Activated CD8-positive, alpha-beta memory T cell treated with anti-CD3 and anti-CD28 coated beads for 24 hours (primary cell): ENCODE measurements at places on chromosomes 12 and 14.

- DNase-seq, result no peak
These were observed 214.2 kb upstream of the KRR1 start for GRCh38 chr12:75725521-75726111.

GRCh38 chr14:101232340-101233020 is 328.8 kb upstream of the DIO3 start:
- DNase-seq, result peak; percentile 46

- DNase-seq, result no peak
These were observed 52.8 kb upstream of the SLC2A13 start for GRCh38 chr12:40158592-40159111.

GRCh38 chr12:76144245-76144549 is 59.7 kb upstream of the NAP1L1 start:
- DNase-seq, result no peak

DNA sequence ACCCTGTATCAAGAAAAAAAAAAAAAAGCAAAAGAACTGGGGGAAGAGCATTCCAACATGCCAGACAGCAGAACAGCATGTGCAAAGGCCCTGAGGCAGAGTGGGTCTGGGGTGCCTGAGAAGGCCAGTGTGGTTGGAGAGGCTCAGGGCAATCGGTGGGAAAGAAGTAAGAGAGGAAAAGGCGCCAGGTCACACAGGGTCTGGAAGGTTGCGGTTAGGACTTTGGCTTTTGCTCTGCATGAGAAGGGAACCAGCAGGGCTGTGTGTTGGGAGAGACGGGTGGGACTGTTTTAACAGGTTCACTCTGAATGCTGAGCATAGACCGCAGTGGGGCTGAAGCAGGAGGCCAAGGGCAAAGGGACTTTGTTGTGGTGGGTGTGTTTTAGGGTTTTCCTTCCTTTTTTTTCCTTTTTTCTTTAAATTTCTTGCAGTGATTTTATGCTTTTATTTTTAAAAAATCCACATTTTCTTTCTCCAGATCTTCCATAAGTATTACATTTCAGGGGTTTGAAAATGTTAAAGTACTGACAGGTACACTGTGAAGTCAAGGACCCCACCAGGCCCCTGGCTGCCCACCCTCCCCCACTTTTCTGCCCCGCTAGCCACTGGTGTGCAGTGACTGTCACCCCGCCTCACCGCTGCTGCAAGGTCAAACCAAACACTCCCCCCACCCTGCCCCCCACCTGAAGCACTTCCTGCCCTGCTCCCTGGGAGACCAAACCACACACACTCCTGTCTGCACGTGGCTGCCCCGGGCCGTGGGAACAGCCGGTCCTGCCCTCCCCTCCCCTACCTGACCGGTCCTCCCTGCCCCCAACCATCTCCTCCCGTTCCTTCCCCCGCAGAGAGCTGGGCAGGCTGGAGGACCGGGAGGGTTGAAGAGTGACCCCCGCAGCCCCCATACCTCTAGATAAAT is 30.0 kb downstream of the DTX1 start:
- DNase-seq, result peak; percentile 67

- no peak for DNase-seq
These were observed 62.9 kb upstream of the PSMA6 start for GRCh38 chr14:35229084-35229791.

- no peak for DNase-seq
These were observed 11.1 kb upstream of the NEMF start for GRCh38 chr14:49863487-49864281.

DNA sequence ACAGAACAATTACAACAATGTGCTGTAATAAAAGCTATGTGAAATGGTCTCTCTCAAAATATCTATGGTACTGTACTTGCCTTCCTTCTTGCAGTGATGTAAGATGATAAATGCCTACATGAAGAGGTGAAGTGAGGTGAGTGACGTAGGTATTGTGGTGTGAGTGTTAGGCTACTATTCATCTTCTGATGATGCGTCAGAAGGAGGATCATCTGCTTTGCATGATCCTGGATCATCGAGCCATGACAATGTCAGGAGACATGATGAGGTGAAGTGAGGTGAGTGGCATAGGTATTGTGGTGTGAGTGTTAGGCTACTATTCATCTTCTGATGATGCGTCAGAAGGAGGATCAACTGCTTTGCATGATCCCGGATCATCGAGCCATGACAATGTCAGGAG is 105.8 kb downstream of the KCNC2 start:
- no peak for DNase-seq
